Substantia nigra (tissue), 51 donors: ENCODE measurements at places on chromosomes 6 and 20.

GRCh38 chr6:13256266-13257001, 71.9 kb downstream of the TBC1D7 start:
- DNase-seq = no peak

DNA sequence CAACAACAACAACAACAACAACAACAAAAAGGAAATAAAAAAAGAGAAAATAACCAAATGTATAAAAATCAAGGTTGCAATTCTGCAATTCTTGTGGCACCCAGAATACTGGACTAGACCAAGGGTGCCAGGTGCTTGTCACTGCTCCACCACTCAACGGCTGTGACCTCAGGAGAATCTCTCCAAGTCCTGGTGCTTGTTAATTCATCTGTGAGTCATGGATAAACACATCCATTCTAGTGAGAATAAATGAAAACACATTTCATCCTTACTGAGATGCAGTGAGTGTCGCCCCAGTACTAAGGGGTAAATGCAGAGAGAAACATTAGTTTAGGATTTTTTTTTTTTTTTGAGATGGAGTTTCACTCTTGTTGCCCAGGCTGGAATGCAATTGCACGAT, 32.0 kb downstream of the HLA-C start:
- DNase-seq = no peak

- no peak for DNase-seq
Observed at GRCh38 chr6:113699239-113699638, 157.9 kb upstream of the MARCKS start.

- peak; percentile 5 for DNase-seq
Observed at GRCh38 chr20:50980851-50981713, 22.5 kb downstream of the MOCS3 start.

- no peak for DNase-seq
Observed at GRCh38 chr6:153947808-153948447, 91.1 kb upstream of the OPRM1 start.

- DNase-seq = no peak
Observed at GRCh38 chr6:144266091-144266649, 19.0 kb upstream of the UTRN start.

- DNase-seq = no peak
Observed at GRCh38 chr6:30974490-30975252, 8.8 kb upstream of the MUC21 start.

- no peak for DNase-seq
Observed at GRCh38 chr6:25034431-25034921, 98.7 kb upstream of the RIPOR2 start.

GRCh38 chr6:144723431-144723830, 438.3 kb downstream of the UTRN start:
- no peak for DNase-seq

GRCh38 chr20:49426873-49427272, 55.6 kb downstream of the KCNB1 start:
- no peak for DNase-seq
